ENCODE measurements at places on chromosomes 5 and 9.

DNA sequence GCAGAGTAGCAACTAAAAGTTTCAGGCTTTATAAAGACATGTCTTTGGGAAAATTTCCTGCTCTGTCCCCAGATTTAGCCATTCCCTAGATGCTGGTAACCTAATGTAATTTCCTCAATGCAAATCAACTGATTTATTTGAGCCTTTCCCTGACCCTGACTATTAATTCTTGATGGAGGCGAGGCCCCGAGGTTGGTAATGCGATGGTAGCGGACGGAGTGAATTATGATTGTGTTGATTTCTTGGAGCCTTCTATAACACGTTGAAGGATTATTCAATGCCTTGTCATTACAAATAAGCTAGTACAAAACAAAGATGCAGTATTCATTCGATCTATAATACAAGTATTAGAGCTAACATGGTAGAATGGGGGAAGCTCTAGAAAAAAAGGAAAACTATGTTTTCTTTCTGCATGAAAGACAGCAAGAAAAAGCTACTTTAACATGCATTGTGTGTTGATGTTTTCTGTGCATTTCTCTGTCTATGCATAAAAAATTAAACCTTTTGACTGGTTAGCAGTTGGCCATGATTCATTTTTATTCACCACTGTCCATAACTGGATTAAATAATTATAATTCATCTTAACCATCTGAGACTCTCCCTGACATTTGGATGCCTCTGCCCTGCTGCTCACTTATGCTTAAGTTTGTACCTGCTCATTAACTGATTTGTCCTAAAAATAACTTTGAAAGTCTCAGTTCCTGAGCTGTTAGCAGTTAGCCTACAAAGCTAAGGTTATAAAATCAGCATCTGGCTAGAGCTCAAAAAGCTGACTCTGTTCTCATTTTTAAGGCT lies 490.2 kb upstream of the NUDT12 start:
- ATAC-seq: no peak

DNA sequence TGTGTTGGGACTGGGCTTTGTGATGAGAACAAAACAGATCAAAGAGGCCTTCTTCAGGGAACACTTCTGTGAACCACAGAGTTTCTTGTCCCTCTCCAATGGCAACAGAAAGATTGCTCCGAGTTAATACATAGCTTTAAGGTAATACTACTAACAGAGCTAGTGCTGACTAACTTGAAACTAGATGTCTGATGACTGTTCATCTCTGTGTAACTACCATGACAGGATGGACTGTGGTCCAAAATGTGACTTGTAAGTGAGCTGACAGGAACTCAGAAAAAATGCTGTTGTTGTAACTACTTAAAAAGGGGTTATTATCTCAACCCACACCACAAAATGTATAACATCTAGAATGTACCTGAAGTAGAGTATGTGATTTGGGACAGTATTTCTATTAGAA lies 630.2 kb upstream of the DMAC1 start:
- peak; percentile 81 for ATAC-seq

DNA sequence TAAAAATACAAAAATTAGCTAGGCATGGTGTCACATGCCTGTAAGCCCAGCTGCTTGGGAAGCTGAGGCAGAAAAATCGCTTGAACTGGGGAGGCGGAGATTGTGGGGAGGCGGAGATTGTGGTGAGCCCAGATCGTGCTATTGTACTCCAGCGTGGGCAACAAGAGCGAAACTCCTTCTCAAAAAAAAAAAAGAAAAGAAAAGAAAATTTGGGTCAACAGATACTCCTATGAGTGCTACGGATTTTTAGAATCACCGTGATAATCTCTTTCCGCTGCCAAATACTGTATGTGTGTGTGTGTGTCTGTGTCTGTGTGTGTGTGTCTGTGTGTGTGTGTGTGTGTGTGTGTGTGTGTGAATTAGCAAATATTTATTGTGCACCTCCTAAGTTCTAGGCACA lies 64.4 kb downstream of the ARRDC3 start:
- ATAC-seq: peak; percentile 53

DNA sequence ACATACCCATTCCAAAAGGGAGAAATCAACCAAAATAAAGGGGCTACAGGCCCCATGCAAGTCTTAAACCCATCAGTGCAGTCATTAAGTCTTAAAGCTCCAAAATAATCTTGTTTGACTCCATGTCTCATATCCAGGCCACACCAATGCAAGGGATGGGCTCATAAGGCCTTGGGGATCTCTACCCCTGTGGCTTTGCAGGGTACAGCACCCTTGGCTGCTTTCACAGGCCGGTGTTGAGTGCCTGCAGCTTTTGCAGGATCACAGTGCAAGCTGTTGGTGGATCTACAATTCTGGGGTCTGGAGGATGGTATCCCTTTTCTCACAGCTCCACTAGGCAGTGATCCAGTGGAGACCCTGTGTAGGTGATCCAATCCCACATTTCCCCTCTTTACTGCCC lies 5.0 kb upstream of the SPINK14 start:
- no peak for ATAC-seq

Measured in activated T-helper 17 cell treated with anti-CD3 and anti-CD28 coated beads, Interleukin-2, amount 50 U/mL, for 72 hours (primary cell).